ENCODE measurements at places on chromosomes 1 and 21. TPM values are rescaled to one million over a fixed set of nuclear protein-coding genes. Genes with fewer than 3 reads are reported as not detected.

- DNase-seq: no peak
Measured at GRCh38 chr1:54814571-54814970, 13.4 kb upstream of the TTC22 start.

- DNase-seq: no peak
Measured at GRCh38 chr1:11414926-11415538, 63.9 kb upstream of the DISP3 start.

The CNR2 gene
- not detected for total RNA-seq

- DNase-seq: peak; percentile 91
Measured at GRCh38 chr1:171913385-171913784, 72.1 kb downstream of the DNM3 start.

DNA sequence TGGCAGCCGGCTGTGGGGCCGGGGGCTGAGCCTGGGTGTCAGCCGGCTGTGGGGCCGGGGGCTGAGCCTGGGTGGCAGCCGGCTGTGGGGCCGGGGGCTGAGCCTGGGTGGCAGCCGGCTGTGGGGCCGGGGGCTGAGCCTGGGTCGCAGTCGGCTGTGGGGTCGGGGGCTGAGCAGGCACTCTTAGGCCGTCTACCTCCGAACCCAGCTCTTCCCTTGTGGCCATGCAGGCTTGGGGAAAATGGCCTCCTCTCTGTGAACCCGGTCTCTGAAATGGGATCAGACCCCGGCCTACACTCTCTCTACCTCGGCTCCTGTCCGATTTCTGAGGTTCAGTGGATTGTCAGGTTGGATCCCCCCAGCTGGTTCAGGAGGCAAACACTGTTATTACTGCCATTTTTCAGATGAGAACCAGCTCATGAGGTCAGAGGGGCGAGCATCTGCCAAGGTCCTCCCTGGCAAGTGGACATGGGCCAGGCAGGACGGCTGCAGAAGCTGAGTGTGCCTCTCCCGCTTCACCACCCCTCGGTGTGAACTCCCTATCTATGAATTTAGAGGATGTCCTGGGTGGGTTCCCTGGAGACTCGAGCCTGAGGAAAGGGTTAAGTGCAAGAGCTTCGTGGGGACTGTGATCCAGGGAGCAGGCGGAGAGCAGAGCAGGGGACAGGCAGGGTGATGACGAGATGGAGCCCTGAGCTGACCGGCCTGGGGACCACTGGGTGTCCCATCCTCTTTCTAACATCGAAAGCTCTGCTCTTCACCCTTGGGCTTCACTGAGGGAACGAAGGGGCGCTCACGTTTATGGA is 10.9 kb upstream of the COL18A1 start:
- no peak for DNase-seq

DNA sequence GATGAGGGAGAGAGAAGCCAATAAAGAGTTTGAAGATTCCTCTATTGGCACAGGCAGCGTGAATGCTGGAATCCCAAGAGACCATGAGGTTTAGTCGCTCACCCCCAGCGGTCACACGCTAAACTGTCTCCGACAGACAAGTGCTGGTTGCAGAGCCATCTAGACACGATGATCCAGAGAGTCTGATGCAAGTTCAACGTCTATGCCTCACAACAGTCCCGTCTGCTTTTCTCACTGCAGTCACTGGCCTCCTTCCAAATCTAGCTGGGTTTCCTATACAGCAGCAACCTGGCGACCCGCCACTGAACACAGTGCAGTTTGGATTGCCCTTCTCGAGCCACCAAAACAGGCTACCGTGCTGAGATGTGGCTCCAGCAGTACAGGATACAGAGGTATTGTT is 98.6 kb upstream of the KRTAP19-8 start:
- DNase-seq: no peak

- DNase-seq: no peak
Measured at GRCh38 chr1:206797534-206798383, 25.5 kb upstream of the IL10 start.

DNA sequence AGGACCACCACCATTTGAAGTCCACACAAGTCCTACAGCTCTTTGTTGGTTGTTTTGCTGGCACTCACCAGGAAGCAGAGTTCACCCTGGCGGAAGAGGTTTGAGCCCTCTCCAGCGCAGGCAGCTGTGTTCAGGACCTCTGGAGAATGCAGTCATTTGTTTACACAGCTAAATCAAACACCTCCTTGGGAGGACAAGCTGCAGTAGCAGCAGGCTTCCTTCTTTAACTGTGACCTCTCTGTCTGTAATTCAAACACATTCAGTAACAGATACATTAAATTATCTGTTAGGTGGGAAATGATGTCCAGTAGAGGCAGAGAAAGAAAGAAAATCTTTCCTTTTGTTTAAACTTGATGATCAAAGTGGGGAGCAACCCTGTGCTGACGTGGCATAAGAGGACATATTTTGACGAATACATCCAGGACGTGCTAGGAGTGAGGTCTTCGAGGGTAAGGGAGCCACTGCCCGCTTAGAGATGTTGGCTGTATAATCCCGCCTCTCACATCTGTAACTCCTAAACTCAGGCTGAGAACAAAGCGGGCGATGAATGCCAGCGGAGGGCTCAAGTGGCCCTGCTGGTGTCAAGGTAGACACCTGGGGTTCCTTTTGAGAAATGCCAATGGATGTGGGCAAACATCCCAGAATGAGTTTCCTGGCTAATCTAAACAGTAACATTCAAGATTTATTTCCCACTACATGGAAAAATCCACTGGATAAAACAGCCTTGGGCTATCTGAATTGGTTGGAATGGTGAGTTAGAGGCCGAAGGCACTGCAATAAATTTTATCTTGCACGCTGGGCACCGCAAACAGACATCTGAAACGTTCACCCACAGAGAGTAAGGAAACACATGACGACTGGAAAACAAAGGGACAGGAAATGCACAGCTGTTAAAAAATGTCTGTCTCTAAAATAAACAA is 51.7 kb downstream of the ABCA4 start:
- DNase-seq: peak; percentile 75

The BMP8B gene
- total RNA-seq: 1.3 TPM

The NUP210L gene
- total RNA-seq: 0.05 TPM

- peak; percentile 18 for DNase-seq
Measured at GRCh38 chr1:1407636-1408318, 684 bp upstream of the MRPL20 start.

DNA sequence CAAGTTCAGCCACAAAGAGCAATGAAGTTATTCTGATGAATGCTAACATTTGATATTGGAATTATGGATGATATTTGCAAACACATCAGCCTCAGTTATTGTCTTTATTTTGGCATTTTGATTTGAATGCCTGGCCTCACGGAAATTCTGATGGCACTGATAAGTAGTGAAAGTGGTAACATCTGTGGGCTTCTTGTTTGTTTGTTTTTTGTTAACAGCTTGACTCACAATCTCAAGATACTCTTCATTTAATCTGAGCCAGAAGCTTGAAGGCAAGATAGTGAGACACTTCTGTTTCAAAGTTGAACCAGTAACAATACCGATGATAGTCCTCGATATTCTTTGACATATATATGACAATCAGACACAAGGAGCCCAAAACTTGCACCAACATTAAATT is 182.9 kb upstream of the NFIA start:
- no peak for DNase-seq

Data from renal cortical epithelial cell (primary cell).